ENCODE measurements at places on chromosomes 12 and 14.

DNA sequence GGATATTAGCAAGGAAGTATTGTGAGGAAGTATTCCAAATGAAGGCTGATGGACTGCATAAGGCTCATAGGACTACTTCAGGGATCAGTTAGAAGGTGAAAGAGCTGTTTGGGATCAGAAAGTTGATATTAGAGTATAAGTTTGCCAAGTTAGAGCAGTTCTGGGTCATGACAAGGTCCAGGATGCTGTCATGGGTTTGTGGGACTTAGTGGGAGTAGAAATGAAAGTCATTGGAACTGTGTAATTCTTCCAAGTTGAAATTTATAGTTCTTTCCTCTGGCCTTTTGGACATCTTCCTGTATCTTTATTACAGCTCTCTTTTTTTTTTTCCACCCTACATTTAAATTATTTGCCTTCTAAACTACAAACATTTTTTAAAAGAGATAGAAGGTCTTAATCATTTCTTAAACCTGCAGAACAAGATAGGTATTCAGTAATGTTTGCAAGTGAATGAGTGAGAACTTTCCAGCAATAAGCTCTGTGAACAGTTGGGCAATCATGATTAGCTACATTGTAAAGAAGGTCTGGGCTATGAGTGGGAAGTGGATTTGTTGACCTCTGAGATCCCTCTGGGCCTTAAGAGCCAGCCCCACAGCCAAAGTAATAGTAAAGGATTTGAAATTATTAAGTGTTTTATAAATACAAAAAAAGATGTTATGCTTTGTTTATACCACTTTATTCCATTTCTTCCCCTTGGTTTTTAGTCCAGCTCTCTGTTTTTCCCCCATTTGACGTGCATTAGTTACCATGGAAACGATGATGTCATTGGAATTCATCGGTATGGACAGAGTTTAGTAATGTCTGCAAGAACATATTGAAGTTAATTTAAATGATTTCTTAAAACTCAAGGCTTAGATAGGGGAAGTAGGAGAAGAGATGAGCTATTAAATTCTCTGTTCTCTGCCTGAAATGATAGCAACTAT lies 247.9 kb upstream of the ARHGAP5 start:
- DNase-seq: peak; percentile 27

- no peak for DNase-seq
Measured at GRCh38 chr14:99040052-99040451, 231.9 kb downstream of the BCL11B start.

DNA sequence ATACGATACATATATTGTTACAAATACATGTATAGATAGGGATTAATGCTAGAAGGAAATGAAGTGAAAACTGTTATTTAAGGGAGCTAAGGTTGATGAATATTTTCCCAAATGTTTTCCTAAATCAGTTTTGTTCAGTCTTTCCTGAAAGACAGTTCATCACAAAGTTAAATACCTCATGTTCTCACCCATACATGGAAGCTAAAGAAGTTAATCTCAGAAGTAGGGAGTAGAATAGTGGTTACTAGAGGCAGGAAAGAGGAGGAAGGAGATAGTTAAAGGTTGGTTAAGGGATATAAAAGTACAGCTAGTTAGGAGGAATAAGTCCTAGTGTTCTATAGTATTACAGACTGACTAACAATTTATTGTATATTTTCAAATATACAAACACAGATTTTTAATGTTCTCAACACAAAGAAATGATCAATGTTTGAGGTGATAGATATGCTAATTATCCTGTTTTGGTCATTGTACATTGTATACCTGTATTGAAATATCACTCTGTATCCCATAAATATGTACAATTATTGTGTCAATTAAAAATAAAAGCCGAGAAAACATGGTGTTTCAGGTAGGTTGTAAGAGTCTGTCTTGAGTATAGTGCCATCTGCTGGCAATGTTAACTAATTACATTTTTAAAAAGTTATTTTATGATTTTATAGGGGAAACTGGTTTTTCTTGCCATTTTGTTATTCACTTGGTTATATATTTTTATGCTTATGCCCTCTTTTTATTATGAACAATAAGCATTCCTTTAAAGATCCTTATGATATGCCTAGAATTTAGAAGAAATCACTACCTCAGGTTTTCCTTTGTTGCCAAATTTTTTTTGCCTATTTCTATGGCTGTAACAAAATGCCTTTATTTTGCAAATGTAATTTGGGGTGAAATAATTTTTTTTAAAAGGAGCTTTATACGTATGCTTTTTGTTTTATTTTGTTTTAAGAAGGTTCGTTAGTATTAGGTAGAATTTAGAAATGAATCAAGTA lies 26.9 kb downstream of the ZDHHC17 start:
- DNase-seq: peak; percentile 9

GRCh38 chr14:77369285-77369684 lies 7.6 kb downstream of the TMED8 start:
- no peak for DNase-seq

GRCh38 chr14:21258005-21258888 lies 11.0 kb downstream of the HNRNPC start:
- DNase-seq: no peak

- no peak for DNase-seq
Measured at GRCh38 chr14:35378425-35379233, 25.9 kb downstream of the NFKBIA start.

GRCh38 chr12:80100591-80100990 lies 1.3 kb downstream of the OTOGL start:
- DNase-seq: peak; percentile 15

DNA sequence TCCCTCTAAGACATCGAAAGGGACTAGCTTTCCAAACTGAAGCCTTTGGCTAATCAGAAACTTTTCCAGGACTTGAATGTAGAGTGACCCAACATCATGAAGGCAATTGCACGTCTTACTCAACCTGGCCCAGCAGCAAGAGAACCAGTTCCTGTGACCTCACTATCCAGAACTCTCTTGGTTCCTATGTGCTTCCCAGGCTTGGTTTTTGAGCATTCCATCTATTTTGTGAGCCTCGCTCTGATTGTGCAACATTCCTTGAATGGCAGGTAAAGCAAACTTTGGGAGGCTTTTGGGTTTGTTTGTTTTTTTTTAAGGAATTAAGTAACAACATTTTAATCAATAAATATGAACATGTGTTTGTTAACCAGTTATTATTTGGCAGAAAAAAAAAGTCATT lies 183.6 kb upstream of the EGLN3 start:
- no peak for DNase-seq

GRCh38 chr12:77531912-77532311 lies 298.8 kb upstream of the NAV3 start:
- DNase-seq: no peak

DNA sequence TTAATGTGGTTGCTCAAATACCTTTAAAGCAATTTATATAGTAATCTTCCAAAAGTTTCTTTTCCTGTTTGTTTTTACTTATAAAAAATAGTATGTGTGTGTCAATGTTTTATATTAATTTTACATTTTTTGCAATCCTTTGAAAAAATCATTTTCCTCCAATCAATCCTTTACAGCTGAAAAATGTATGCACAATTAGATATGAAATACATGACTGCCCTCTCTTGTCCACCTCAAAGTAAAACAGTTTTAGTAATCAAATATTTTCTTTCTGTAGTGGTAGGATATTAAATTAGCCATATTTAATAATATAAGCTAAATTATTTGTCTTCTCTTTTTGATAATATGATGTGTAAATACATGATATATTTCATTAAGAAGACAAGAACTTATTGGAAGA lies 269.9 kb downstream of the ADAMTS20 start:
- DNase-seq: no peak

DNA sequence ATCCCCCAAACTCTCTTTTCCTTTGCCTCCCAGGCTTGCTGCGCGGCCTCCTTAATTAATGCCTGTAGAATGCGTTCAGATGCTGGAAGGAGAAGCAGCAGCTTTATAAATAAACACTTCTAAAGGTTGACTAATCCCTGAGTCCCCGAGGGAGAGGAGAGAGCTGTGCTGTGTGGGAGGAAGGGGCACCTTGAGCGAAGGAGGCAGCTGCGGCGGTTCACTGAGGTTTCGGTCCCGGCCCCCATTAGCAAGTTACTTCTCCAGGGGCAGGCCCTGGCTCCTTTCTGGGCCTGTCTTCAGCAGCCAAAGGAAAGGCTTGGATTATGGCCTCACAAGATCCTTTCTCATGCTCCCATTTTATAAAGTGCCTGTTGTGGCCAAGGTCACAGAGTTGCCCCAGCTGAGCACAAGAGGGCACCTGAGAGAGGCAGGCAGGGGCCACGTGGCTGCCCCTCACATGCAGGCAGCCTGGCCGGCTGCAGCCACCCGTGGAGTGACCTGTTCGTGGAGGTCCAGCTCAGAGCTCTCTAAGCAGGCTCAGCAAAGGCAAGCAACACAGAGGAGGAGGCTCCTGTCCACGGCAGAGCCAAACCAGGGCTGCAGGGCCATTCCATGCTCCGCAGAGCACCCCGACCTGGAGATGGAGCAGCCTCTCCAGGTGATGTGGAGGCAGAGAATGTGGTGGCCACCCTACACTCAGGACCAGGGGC lies 15.0 kb upstream of the CACNA2D4 start:
- peak; percentile 39 for DNase-seq

DNA sequence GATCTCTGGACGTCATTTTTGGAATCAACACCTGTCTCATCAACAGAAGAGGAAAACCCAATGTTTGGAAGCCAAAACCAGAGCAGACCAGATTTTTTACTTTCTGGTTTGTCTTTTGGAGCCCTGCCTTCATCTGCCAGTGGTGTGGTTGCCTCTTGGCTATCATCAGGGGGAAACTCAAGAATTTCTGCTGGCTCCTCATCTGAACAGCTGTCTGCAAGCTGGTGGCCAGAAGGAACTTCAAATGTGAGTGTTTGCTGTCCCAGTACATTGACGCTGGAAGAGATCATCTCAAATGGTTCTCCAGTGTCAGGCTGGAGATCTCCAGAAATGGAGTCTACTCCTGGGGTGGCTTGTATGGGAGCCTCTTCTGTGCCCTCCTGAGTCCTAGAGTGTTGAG lies 13.8 kb downstream of the PLD4 start:
- no peak for DNase-seq

DNA sequence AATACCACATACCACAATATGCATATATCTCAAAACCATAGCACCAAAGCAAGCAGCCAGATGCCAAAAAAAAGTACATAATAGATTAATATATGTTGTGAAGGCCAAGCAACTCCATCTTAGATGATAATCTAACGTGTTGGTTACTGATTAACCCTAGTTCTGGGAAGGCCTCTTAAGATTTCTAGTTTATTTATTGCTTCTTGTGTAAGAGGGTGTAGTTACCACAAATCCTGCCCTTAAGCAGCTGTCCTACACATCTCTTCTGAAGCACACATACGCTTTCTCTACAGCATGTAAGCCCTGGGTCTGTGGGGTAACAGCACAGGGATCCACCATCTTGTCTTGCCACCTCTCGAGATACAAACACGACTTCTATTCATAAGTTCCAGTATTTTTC lies 236.8 kb upstream of the AVPR1A start:
- DNase-seq: no peak

DNA sequence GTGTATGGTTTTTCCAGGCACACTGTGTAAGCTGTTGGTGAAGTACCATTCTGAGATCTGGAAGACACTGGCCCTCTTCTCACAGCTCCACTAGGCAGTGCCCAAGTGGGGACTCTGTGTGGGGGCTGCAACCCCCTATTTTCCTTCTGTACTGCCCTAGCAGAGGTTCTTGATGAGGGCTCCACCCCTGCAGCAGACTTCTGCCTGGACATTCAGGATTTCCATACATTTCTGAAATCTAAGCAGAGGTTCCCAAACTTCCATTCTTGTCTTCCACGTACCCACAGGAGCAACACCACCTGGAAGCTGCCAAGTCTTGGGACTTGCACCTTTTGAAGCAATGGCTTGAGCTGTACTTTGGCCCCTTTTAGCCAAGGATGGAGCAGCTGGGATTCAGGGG lies 85.2 kb upstream of the PRMT8 start:
- no peak for DNase-seq

DNA sequence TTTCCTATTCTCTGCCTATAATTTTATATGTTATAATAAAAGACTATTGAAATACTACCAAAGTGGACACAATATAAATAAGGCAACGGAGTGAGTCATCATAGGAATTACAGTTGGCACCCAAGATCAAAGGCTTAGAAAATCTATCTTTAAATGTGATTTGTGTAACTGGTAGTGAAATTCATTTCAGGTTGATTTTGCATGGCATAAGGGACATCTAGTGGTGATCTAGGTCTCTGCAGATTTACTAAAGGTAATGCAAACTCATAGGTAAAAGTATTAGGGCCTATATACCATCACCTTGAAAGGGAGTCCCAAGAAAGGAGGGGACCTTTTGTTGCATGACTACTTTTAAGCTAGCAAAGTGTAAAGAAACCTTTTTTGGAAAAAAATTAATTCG lies 527.2 kb downstream of the NRXN3 start:
- peak; percentile 17 for DNase-seq

DNA sequence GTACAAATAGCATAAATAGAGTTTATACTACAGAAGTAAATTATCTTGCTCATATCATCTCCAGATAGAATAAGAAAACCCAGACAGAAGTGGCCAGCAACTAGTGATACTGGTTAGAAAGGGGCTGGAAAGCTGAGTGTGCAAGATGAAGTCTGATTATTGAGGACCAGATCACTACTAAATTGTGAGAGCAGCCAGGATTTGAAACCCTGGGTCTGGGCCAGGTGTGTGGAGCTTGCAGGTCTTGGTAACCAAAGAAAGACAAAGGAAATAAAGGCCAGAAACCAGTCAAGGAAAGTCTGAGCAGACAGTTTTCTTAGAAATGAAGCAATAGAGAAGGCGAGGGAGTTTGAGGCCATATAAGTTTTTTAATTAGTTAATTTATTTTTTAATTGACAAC lies 611.8 kb downstream of the ETNK1 start:
- no peak for DNase-seq

- no peak for DNase-seq
Measured at GRCh38 chr12:9760699-9761418, at the start of gene CD69. TSS of gene CD69 (minus strand) at chr12:9760901. CDS start at chr12:9760820, 81 bp downstream.

GRCh38 chr14:77950371-77951063 lies 150.6 kb downstream of the ADCK1 start:
- DNase-seq: no peak

GRCh38 chr14:101626331-101626730 lies 65.0 kb downstream of the DIO3 start:
- no peak for DNase-seq

DNA sequence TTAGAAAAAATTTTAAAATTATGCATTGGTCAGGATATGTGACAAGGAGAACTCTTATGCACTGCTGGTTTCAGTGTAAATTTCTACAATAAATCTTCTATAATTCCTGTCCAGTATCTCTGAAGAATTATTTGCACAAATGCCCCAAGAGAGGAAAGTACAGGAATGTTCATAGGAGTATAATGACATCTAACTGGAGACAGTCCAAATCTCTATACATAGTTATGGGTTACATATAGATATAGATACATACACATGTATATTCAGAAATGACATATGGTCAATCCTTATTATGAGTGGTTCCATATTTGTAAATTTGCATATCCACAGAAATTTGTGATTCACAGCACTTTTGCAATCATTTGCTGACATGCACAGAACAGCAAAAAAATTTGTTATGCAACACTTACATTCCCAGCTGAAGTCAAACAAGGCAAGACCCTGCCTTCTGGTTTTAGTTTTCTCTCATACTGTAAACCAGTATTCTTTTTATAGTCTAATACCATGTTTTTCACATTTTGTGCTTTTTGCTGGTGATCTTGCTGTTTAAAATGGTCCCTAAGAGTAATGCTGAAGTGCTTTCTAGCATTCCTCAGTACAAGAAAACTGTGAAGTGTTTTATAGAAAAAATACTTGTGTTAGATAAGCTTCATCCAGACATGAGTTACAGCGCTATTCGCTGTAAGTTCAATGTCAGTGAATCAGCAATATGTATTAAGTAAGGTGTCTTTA lies 103.8 kb downstream of the SLC16A7 start:
- DNase-seq: peak; percentile 16

All from AG08396 (cell line).